ENCODE measurements at places on chromosomes 3 and 15.

DNA sequence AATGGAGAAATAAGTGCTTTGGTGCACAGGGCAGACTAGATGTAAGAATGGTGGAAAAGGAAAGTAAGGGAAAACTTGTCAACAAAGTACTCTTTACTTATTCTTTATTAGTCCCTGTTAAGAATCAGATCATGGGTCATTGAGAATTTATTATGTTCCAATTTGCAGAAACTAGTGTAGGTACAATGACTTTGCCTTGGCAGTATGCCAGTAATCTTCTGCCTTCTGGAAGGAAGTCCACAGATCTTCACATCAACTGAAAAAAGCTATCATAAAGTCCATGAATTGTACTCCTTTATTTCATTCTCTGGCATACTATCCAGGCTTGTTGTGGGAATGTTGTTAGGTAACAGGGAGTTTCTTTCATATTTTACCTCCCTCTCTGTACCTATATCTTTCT is 88.2 kb upstream of the FLNB start:
- no peak for DNase-seq

DNA sequence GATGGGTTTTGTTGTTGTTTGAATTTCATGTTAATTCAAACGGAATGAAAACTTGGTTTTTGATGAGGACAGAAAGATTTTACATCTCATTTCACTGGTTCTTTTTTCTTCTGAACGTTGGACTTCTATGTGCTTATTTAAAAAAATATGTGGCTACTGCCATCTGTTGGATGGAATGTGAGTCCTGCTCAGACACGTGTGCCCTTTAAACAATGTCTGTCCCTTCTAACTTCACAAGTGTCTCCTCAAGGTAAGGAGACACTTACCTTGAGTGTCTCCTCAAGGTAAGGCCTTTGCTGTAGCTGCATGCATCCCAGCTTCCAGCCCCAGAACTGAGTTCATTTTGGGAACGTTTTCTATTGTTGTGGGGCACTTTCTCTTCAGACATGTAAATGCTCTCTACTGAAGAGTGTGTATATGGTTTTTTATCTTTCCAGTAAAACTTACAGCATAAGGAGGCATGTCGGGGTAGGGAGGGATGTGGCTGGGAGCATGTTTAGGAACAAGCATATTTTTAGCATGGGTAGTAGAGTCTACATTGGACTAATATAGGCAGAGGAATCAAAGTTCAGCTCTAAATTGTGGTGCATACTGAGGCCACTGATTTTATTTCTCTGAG is 63.1 kb upstream of the UBE3A start:
- DNase-seq: no peak

DNA sequence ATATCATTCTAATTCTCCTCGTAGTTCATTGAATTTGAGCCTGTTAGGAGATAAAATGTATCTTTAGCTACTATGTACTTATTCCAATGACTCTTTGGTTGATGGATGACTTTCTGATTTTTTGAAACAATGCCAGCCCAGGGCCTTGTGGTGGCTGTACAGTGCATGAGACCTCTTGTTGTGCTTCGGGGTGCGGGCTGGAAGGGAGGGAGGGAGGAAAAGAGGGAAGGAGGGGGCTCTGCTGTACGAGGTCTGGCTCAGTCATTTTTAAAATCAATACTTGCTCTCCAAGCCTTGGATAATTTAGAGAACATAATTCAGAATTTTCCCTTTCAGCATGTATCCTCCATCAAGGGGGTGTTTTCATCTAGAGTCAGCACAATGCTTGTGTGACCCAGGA is 399.7 kb upstream of the ONECUT1 start:
- DNase-seq: no peak

GRCh38 chr3:107426223-107426622 is 49.0 kb downstream of the CCDC54 start:
- DNase-seq: no peak

GRCh38 chr3:64901522-64901885 is 213.7 kb upstream of the ADAMTS9 start:
- no peak for DNase-seq

DNA sequence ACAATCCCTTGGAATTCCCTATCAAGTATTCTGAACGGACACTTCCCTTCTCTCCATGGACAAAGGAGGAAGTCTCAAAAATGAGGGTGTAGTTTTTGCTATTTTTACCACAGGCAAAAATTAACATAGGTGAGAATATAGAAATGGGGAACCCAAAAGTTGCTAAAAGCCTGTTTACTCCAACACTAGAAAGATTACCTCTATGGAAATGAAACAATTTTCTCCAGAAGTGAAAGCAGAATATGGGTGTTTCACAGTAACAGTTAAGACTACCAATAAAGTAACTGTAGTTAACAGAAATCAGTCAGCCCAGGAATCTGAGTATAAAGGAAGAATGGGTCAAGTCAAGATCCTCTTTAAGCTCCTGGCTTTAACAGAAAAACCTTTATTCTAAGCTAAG is 9.3 kb downstream of the TRA2B start:
- no peak for DNase-seq

DNA sequence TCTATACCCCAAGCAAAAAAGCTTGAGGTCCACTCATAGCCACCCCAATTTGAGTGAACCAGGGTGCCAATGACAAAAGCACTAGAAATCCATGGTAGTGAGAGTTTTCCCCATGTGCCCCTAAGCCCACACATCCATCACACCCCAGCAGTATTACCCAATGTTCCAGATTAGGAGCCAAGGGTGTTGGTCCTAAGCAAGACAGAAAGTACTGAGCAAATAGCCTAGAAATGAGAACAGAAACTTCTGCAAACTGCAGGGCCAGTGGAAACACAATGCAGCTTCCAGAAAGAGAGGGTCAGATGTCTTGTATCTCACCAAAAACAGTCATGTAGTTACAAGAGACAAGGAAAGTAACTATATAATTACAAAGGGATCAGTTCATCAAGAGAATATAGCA is 10.9 kb upstream of the OXTR start:
- DNase-seq: no peak

- no peak for DNase-seq
Measured at GRCh38 chr15:65724464-65725215, 67.5 kb downstream of the DENND4A start.

DNA sequence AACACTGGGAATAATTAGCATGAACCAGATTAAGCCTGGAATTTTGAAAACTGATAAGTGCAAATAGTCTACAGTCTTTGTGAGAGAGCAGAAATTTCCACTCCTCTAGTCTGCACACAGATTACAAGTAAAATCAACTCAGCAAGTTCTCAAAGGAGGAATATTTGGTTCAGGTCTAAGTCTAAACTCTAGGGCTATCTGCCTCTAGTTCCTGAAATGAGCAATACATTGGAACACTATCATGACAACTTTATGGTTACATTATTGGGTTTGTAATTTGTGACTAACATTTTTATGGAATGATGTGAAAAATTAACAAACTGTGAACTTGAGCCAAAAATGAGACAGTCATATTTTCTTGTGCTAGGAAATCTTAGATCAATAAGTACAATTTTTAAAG is 30.8 kb upstream of the ADGRG7 start:
- no peak for DNase-seq

- DNase-seq: no peak
Measured at GRCh38 chr3:38684546-38684945, 35.1 kb upstream of the SCN5A start.

GRCh38 chr15:64742385-64742784 is 33.0 kb downstream of the RBPMS2 start:
- DNase-seq: no peak

GRCh38 chr3:142931222-142931621 is 32.3 kb downstream of the PAQR9 start:
- no peak for DNase-seq

GRCh38 chr3:17640466-17640865 is 102.0 kb downstream of the TBC1D5 start:
- no peak for DNase-seq

- DNase-seq: no peak
Measured at GRCh38 chr3:159263750-159264553, 462.1 kb downstream of the MFSD1 start.

- no peak for DNase-seq
Measured at GRCh38 chr3:118772547-118773011, 262.1 kb downstream of the IGSF11 start.

- no peak for DNase-seq
Measured at GRCh38 chr3:72953325-72953956, 43.2 kb upstream of the PPP4R2 start.

DNA sequence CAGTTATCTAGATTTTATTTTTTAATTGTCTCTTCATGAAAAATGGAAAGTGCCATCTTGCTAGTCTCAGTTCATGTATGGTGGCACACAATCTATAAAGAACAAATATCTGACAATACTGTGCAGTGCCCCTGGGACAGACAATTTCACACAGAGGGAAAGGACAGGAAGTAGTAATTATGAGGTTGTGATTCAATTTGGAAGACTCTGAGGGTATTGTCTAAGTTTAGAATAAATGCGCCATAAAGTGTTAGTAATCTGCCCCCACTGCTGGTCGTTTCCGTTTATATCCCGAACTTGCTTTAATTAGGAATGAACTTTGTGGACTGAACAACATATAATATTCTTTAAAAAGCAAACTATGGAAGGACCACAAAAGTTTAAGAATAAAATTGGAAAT is 196.4 kb upstream of the SLC24A5 start:
- no peak for DNase-seq

DNA sequence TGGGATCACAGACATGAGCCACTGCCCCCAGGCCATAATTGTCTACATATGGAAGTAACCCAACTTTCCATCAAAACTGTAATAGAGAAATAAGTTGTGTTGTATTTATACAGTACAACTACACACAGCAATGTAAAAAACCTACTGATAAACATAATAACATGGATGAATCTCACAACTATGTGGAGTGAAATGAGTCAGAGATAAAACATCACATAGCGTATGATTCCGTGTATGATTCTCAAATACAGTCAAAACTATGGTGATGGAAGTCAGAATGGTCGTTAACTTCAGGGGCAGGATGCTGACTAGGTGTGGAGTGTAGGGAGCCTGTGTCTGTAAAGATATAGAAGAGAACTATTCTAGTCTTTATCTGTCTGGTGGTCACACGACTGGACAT is 332.7 kb upstream of the SLCO3A1 start:
- DNase-seq: no peak

- no peak for DNase-seq
Measured at GRCh38 chr15:50066202-50066601, 52.8 kb downstream of the ATP8B4 start.

- no peak for DNase-seq
Measured at GRCh38 chr3:54670201-54671000, 257.5 kb downstream of the LRTM1 start.

GRCh38 chr3:107987036-107987939 is 103.5 kb downstream of the CD47 start:
- no peak for DNase-seq

DNA sequence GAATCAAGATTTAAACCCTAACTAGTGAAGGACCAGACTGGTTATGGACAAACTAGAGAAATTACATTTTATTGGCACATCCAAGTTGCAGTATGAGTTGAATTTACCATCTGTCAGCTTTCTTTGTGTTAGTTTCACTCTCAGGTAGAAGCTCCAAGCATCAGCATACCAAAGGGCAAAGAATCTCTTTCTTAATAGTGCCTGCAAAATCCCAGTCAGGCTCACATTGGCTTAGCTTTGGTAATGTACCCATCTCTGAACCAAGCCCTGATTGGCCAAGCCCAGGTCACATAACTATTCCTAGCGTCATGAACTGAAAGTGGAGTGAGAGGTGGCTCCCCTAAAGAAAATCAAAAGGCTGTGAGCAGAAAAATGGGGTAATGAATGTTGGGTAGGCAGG is 66.9 kb downstream of the CCNL1 start:
- no peak for DNase-seq

Measured in activated T-cell treated with anti-CD3 and anti-CD28 coated beads for 1 hour (primary cell).